NCI-H82 (cell line): ENCODE measurements at places on chromosomes 6 and 20.
A peak's percentile ranks its signal among the peaks of the same experiment; 100 is the strongest.

- peak; percentile 77 for DNase-seq
These were observed 49.8 kb downstream of the ZDHHC14 start for GRCh38 chr6:157430834-157431233.

GRCh38 chr6:21340573-21340972, 253.0 kb upstream of the SOX4 start:
- DNase-seq, result no peak

- no peak for DNase-seq
These were observed 30.1 kb upstream of the APMAP start for GRCh38 chr20:25022680-25023079.

DNA sequence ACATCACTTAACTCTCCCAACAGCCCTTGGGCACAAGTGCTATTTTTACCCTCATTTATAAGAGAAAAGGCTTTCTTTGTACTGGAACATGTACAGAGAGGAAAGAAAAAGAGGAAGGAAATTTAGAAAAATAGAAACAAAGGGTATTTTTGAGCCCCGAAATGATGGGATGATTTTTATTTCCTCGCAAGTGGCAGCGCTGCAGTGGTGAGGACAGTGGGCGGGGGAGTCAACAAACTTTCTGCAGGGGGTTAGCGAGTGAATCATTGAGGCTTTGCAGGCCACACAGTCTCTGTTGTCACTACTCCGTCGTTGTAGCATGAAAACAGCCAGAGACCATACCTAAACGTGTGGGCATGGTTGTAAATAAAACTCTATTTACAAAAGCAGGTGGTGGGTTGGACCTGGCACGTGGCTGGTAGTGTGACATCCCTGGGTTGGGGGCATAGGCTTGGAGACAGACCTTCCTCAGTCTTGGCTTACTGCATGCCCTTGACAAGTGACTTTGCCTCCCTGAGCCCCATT, 25.5 kb upstream of the OCSTAMP start:
- DNase-seq, result no peak

GRCh38 chr20:8757146-8757545, 311.7 kb upstream of the PLCB4 start:
- no peak for DNase-seq

- no peak for DNase-seq
These were observed 99.4 kb upstream of the VGLL2 start for GRCh38 chr6:117165911-117166499.

- no peak for DNase-seq
These were observed 2.6 kb downstream of the SESN1 start for GRCh38 chr6:109092074-109092473.

DNA sequence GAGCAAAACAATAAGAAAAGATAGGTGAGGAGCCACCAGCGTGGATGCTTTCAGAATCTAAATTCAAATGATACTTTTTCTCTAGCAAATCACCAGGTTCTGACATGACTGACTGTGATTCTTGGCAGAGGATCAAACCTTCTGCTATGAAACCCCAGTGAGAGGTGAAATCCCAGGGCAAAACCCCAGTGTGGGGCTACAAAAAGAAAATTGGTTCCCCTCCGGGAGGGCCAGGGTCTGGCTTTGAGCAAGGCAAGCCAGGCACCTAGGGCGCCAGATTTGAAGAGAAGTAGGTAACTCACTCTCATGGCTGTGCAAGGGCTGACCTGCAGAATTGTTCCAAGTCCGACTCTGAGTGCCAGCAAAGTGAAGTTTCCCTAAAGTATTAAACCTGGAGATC, 20.2 kb upstream of the RALGAPA2 start:
- DNase-seq, result no peak

DNA sequence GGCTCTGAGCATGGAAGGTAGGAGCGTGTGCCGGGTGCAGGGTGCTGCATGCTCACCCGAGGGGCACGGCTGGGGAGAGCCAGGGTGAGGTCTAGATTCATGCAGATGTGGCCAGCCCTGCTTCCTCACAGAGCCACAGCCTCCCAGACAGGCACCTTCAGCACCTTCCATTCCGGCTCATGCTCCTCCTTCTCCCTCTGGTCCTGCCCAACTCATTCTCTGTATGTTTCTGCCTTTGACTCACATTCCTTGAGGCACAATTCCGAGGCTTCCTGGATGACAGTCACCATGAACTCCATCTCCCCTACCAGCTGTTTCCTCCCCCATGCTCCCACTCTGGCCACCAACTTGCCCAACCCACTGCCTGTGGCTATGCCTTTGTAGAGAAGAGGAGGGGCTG, 35.4 kb downstream of the DACT2 start:
- no peak for DNase-seq

GRCh38 chr20:48711696-48712464, 115.9 kb downstream of the PREX1 start:
- no peak for DNase-seq

GRCh38 chr20:17936286-17936760, 32.3 kb downstream of the SNX5 start:
- DNase-seq, result no peak

DNA sequence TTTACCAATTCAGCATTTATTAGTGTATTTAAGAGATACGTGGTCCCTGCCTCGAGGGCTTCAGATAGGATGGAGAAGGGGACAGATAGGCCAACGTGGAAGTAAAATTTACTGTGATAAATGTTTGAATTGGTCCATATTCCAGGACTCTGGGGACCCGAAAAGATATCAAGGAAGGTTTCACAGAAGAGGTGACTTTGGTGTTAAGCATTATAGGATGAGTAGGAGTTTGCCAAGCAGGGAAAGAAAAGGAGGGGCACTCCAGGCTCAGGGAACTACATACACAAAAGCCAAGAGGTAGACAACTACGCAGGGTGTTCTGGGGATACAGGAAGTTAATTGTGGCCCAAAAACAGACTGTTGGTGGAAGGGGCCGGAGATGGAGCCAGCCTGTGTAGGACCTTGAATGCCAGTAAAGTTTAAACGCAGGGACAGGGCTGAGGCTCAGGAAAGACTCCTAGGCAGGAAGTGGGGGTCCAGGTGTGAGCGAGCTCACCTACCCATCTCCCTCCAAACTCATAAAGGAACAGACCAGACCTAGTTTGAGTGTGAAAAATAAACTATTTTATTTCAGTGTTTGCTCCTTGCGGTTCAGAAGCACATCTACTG, 37.0 kb downstream of the TGM2 start:
- DNase-seq, result no peak

- DNase-seq, result no peak
These were observed 39.9 kb downstream of the YTHDF1 start for GRCh38 chr20:63176034-63176426.

GRCh38 chr6:36938536-36938935, 16.0 kb upstream of the PI16 start:
- no peak for DNase-seq

DNA sequence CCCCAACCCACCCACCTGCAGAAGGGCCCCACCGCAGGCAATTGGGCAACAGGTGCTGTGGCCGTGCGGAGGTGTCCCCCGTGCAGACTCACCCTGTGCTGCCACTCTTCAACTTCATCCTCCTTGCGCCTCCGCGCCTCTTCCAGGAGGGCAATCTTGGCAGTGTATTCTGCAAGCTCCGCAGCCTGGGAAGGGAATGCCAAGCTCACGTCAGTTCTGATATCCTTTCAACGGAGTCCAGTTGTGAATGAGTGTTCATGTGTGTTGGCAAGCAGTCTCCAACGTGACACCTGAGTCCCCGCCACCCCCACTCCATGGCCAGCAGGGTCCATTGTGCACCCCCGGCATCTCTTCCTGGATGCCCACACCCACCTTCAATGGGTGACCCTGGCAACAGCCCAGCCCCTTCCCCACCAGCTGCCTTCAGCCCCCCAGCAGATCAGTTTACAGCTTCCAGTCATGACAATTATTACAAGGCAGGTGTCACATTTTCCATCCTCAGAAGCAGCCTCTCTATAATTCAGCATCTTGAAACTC, 49.9 kb downstream of the EZR start:
- no peak for DNase-seq

DNA sequence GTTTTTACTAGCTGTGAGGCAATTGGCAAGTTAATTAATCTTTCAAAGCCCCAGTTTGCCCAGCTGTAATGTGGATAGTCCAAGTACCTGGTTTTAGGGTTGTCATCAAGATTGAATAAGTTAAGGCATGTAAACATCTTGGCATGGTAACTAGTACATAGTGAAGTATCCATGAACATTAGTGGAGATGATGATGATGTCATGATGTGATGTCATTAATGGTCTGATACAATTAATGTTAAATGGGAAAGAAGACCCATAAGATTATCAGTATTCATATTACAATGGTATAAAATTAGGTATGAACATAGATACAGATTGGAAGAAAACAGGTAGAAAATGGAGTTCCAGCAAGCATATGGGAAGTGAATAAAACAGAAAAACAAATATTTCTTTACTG, 5.3 kb downstream of the EPB41L1 start:
- DNase-seq, result no peak

DNA sequence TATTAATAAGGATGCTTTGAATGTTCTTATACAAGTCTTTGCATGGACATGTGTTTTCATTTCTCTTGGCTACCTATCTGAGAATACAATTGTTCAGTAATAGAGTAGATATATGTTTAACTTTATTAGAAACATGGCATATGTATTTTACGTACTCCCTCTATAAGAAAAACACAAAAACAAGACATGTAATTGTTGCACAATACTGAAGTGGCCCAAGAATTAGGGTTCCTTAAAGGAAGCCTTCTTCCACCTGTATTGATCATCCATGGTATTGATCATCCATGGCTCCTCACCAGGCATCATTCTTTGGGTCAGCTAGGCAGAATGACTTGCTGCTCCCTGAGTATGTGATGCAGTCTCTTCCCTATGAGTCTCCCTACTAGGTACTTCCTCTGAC, 20.2 kb upstream of the HIVEP2 start:
- no peak for DNase-seq

- no peak for DNase-seq
These were observed 215.2 kb downstream of the LAMA2 start for GRCh38 chr6:129098061-129098553.

DNA sequence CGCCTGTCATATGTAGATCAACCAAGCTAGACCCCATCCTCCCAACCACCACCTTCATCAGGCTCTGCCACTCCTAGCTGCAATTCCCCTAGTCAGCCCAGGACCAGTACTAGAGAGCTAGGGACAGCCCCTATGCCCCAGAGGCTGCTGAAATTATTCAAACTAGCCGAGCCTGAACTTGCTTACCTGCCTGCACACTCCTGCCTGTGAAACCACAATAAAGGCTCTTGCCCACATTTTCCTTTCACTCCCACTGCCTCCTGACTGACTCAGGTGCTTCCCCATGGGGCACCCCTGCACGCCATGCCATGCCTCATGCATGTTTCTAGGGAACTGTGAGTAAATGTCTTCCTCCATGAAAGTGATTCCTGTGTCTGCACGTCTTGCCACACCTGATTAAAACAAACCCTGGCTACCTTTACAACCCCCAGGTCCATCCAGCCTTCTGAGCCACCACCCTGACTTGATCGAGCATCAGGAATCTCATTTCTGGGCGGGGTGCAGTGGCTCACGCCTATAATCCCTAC, 66.5 kb upstream of the IER3 start:
- DNase-seq, result no peak

GRCh38 chr6:72461144-72461543, 160.7 kb upstream of the KCNQ5 start:
- DNase-seq, result no peak

GRCh38 chr6:4017058-4017739, 61.7 kb downstream of the FAM217A start:
- peak; percentile 50 for DNase-seq

DNA sequence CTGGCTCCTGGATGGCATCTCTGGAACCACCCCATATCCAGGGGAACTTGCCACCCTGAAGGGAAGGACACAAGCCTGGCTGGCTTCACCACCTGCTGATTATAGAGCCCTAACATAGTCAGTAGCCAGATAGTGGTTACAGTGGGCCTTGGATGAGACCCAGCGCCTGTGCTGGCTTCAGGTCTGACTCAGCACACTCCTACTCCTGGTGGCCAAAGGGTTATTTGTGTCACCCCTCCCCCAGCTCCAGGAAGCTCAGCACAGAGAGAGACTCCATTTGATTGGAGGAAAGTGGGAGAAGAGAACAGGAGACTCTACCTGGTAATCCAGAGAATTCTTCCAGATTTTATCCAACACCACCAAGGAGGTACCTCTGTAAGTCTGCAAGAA, 12.8 kb downstream of the SNX14 start:
- no peak for DNase-seq

DNA sequence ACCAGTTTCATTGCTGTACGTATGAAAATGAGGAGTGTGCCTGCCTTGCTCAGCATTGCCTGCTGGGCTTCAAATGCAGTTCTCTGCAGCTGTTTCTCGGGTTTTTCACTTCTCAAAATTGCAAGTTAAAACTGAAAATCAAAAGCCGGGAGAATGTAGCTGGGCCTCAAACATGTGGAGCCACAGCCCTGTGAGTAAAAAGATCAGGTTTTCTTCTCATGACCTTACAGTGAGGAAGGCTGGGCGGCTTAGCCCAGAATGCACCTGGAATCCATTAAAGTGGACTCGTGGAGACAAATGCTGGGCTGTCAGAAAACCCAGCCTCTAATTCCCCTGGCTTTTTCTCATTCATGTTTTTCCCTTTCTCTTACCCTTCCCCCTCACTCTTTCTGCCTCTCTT, 34.4 kb downstream of the DSE start:
- DNase-seq, result peak; percentile 33

DNA sequence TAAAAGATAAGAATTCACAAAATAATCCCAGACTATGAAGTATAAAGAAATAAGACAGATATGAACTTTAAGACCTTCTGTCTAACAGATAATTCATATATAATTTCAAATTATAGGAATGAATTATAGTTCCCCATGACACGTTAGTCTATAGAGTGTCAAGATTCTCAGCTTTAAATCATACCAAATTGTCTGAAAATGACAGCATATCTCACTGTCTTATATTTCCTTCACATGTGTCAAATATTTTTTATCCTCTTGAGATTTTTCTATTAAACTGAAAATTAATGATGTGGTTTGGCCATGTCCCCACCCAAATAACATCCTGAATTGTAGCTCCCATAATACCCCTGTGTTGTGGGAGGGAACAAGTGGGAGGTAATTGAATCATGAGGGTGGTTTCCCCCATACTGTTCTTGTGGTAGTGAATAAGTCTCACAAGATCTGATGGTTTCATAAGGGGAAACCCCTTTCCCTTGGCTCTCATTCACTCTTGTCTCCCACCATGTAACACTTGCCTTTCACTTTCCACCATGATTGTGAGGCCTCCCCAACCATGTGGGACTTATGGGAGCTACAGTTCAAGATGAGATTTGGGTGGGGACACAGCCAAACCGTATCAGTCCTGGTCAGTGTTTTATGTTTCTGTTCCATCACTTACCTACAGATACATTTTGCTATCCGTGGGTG, 825.3 kb upstream of the GJE1 start:
- DNase-seq, result no peak

DNA sequence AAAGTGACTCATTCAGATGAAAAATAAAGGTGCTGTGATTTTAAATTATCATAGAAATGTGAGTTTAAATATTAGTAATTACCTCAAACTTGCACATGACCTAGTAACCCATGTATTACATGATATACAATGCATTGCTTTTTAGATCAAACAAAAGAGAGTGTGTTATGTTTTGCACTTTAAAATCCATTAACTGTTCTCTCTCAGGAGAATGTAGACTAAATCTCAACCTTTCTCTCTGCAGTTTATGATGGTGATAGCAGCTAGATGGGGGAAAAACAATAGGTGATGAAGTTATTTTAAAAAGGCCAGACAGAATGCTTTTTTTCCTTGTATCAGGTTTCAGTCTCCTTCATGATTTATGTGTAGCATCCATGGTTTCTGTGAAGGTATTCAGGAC, 404.4 kb upstream of the RNF217 start:
- no peak for DNase-seq

GRCh38 chr6:37289931-37290330, 32.0 kb upstream of the TMEM217 start:
- no peak for DNase-seq
